Right ventricle myocardium superior (tissue), 1 donor: ENCODE measurements at places on chromosomes 2 and 18.

DNA sequence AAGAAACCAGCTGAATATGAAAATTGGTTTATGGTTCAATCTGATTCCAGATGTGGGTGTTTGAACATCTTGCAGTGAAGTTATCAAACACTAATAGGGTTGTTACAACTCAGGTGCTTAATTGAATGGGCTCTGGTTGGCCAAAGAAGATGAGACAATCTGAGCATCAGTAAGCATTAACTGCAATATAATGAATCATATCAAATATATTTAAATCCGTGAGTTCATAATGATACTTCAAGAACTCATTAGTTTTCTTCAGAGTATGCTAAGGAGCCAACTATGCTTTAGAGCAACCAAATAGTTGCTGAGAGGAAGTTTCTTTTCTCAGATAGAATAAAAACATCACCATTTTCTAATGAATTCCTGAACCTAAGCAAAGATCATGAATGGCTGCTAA, 79.2 kb downstream of the NCOA1 start:
- DNase-seq = no peak

DNA sequence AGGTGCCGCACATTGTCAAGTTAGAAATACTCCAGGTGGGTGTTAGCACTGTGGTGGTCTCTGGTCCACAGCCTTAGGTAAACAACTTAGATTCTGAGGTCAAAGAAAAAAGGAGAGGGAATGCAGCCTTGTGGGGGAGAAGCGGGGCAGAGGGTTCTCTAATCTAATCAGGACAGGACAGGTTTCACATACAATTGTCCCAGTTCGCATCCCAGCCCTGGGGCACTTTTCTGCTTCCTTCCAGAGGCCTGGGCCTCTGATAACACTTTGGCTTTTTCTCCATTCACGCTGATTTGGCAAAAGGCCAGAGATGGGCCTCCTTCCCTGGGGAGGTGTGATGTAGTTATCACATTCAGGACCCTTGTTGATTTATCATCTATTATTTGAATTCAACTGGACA, 32.5 kb downstream of the SLC1A4 start:
- no peak for DNase-seq

DNA sequence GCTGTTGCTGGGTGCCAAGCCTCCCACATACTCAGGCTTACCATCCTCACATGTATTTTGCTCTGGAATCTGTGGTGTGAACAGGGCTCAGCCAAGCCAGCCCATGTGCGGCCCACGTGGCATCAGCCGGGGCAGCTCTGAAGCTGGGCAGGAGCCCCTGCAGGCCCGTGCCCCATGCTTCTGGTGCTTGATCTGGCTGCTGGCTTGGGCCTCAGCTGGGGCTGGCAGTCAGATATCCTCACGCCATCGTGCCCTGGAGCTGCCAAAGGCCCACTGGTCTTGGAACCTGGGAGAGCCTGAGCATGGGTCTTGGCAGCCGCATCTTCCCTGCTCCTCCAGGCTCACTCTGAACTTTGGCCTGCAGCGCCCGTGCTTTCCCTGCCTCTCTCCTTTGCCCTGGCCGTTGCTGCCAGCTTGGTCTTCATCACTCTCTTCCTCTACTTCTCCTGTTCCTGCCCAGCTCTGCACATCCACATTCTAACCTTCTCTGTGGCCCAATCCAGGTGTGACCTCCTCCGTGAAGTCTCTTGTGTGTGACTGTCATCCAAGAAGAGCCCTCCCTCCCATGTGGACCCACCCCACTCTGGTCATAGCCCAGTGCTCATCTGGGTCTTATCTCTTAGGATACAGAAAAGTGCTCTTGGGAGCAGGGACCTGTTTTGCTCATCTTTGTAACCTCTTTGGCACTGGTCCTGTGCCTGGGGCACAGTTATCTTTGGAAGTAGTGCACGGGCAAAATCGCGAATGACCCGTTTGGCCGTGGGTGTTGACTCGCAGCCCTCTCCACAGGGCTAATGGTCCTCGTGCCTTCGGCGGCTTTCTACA, 116.1 kb downstream of the RNF144A start:
- no peak for DNase-seq

DNA sequence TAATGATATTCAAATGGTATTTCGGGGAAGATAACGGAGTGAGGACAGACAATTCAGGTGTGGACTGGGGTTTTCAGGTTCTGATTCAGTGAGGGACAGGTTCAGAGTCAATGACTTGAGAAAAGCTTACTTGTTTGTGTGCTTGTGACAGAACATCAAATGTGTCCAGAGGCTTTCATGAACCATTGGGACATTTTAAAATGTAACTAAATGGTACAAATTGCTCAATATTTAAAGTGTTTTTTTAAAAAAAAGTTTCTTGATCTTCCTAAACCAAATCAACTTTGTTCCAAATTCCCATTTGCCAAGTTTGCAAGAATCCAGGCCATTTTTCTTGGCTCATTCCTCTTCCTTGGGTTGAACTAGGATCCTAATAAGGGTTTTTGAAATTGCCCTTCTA, 59.4 kb upstream of the BZW1 start:
- no peak for DNase-seq

- peak; percentile 50 for DNase-seq
Observed at GRCh38 chr2:71603311-71603811, 150.0 kb downstream of the DYSF start.

DNA sequence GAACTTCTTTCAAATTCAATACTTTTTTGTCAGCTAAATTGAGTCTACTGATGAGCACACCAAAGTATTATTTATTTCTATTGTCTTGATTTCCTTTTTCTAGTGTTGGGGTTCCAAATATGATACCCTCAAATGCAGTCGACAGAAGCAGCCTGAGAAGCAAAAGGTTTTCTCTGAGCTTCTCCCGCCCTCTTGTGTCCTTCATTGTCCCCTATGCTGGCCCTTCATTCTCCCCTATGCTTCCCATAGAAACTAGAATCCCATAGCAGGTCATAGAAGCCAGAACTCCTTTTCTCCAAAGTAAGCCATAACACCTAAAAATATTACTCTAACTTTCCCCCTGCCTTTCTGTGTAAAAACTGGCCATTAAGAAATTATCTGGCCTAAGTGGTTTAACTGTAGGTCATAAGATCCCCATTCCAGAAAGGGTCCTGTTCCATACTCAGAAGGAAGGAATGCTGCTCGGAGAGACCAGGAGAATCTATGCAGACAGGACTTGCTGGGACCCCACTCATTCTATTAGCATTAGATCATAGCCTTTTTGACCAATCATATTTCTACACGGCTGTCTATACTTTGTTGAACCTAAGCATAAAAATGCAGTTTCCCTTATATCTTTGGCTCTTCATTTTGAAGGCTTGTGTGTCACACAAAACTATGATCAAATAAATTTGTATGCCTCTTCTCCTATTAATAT, 764.6 kb upstream of the PKDCC start:
- DNase-seq = no peak

GRCh38 chr2:23093513-23093912, 291.5 kb upstream of the KLHL29 start:
- DNase-seq = no peak

DNA sequence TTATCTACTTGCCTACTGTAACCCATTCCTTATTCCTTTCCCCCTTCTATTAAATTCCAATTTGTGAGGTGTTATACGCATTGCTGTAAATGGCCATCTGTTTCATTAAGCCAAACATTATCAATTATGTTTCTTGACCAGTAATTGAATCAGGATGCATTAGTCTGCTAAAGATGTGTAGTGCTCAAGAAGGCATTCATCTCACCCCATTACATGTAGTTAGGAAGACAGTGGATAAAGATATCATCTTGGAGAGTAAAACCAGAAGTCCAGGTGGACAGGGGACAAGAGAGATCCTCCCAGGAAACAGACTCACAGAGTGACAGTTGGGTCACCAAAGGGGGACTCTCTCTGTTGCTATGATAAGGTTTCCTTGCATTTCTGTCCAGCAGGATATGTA, 73.3 kb upstream of the FAM98A start:
- no peak for DNase-seq

DNA sequence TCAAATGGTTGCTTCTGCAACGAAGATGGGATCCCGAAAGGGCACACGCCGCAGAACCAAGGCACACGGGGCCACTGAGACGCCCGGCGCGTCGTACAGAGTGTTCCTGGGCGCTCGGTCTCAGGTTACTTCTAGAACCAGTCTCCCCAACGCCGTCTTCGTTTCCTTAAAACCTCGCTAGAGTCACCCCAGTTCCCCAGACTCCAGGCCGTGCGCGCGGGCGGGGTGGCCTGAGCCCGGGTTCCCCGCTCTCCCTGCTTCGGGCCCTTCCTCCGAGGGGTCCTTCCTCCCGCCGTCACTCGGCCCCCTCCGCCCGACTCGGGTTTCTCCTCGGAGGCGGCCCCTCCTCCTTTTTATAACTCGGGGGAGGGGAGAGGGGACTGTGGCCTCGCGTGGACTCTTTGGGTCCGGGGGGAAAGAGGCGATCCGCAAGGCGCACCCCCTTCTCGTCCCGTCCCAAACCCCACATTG, 774 bp upstream of the FZD7 start:
- DNase-seq = peak; percentile 70

GRCh38 chr2:118386641-118387302, 298.5 kb downstream of the INSIG2 start:
- DNase-seq = no peak

- no peak for DNase-seq
Observed at GRCh38 chr2:203852760-203853159, 14.8 kb upstream of the CTLA4 start.

GRCh38 chr2:23230885-23231284, 154.1 kb upstream of the KLHL29 start:
- DNase-seq = no peak

DNA sequence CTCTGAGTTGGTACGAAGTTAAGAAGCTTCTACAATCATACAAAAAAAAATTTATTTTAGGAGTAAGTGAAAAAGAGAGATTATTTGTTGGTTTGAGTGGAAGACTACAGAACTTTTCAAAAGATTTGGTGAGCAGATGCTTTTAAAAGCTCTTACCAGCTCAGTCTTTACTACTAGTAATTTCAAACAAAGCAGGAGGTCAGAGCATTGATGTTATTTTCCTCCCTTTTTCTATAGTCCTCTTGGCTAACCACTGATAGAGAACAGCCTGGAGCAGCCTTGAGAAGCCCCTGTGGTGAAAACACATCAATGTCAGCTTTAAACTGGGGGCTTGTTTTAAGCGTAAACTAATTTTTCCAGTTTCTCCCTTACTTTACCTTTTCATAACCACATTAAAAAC, 559.3 kb upstream of the CDH2 start:
- no peak for DNase-seq

- DNase-seq = no peak
Observed at GRCh38 chr2:172804423-172804822, 68.8 kb downstream of the RAPGEF4 start.
